ENCODE measurements at places on chromosomes 11 and 22. TPM values are rescaled to one million over a fixed set of nuclear protein-coding genes. Genes with fewer than 3 reads are reported as not detected.

Gene ART1
- total RNA-seq: 1.8 TPM

Gene PRR33
- not detected for total RNA-seq

Gene APBB1
- total RNA-seq: 5.2 TPM

- DNase-seq: no peak
Measured at GRCh38 chr11:46427364-46427763, 35.8 kb upstream of the CHRM4 start.

DNA sequence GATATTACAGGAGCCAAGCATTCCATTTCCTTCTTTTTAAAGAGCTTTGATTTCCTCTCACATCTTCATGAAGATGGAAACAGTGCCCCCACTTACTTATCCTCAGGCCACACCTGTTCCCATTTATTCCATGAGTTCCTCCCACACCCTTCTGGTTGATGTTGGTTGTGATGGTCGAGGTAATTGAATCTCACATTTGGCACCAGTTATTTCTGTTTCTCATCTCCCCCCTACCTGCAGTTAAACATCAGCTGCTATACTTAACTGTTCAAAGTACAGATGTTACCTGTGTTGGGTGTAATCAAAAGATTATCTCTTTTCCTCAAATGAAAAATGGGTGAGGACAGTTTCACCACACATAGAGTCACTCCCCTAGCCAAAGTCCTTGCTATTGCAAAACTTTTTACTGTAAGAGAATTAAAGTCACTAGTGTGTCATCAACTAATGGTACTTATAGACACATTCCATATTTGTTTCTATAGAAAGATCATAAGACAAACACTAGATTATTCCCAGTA lies 1.9 kb downstream of the TMEM45B start:
- peak; percentile 60 for DNase-seq

DNA sequence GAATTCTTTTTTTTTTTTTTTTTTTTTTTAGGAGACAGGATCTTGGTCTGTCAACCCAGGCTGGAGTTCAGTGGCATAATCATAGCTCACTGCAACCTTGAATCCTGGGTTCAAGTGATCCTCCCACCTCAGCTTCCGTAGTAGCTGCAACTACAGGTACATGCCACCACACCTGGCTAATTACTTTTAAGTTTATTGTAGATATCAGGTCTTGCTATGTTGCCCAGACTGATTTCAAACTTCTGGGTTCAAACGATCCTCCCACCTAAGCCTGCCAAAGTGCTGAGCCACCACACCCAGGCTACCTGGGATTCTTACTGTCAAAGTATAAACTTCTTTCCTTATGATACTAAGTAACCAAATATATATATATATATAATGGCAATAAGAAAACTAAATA lies 50.9 kb upstream of the CHRNA10 start:
- DNase-seq: no peak

GRCh38 chr11:123045101-123045500 lies 16.8 kb downstream of the HSPA8 start:
- no peak for DNase-seq

DNA sequence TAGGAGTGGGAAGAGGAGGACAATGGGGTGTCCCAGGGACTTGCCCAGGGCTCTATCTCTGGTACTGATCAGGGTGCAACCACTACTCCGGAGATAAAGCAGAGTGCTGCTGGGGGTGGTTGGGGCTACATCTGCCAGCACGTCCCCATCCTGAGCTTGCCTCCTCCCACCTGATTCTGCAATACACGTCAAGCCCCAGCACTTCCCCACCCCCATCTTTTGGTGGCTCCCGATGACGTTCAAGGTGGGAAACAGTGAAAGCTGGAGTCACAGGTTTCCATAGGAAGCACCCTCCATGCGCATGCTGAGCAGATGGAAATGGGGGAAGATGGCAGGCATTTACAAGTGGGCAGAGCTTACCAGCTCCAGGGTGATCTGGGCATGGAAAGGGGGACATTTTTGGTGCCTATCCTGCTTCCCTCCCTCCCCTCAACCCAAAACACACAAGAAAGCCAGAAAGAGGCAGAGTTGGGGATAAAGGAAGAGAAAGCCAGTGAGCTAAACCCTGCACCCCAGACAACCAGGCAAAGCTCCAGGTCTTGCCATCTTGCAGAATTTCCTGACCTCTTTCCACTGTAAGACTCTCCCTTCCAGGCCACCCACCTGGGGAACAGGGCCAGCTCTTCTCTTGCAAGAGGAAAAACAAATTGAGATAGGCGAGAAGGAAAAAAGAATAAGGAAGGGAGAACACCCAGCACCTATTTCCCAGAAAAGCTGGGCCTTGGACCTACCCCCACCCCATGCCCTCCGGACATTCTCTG lies 15.8 kb downstream of the SYT7 start:
- DNase-seq: no peak

DNA sequence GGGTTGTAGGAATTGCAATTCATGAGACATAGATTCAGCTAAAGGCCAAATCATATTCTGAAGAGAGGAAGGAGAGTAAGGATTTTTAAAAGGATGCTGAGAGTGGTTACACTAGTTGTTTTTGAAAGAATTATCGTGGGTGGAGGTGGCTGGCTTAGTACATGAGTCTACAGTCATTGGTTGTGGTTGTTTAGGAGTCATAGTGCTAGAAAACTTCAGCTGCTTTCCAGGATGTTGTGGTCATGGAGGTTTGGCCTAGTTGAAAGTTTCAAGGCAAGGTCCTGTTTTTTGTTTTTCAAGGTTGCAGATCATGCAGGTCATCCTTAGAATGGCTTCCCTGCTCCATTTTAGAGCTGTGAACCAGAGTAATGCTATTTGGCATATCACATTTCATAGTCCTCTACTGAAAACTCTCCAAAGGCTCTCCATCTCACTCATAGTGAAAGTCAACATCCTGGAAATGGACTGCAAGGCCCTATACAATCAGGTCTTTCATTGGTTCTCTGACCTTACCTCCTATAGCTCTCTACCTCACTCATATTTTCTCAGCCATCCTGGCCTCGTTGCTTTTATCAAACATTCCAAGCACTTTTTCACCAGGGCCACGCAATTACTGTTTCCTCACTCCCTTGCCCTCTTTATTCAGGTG lies 26.1 kb upstream of the ZBTB44 start:
- no peak for DNase-seq

GRCh38 chr11:24819006-24819405 lies 322.2 kb downstream of the LUZP2 start:
- DNase-seq: no peak

DNA sequence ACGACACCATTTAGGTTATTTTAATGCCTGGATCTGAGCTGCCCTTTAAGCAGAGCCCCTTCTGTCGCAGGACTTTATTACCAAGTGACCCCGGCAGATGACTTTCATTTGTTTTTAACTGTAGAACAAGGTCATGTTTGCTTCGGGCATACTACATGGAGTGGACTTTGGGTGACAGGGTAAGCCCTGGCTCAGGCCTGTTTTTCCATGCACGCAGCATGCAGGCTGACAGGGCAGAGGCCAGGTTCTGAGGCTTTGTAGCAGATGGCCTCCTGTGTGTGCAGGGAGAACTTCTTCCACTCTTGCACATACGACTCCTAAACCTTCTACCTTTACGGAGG lies 50.5 kb downstream of the SNX19 start:
- no peak for DNase-seq

DNA sequence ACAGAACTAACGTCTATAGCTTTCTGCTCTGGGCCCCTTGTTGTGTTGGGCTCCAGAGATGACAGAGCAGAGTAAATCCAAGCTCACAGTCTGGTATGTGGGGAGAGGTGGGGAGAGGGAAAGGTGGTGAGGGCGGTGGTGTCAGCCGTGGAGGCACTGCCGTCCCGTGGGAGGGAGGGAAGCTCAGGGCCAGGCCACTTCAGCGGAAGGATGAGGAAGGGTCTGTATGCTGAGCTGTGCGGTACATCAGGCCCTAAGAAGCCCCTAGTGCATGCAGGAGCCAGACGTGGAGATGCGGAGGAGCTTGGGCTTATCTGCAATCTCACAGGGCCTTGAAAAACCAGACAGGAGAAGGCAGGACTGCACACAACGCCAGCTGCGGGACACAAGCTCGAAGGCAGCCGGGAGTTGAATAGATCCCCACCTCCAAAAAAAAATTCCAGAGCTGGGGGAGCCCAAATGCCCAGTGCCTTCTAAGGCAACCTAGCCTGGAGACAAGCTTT lies 1.5 kb downstream of the KRTAP5-5 start:
- DNase-seq: no peak

GRCh38 chr22:21599053-21599893 lies 30.5 kb downstream of the YDJC start:
- DNase-seq: no peak

DNA sequence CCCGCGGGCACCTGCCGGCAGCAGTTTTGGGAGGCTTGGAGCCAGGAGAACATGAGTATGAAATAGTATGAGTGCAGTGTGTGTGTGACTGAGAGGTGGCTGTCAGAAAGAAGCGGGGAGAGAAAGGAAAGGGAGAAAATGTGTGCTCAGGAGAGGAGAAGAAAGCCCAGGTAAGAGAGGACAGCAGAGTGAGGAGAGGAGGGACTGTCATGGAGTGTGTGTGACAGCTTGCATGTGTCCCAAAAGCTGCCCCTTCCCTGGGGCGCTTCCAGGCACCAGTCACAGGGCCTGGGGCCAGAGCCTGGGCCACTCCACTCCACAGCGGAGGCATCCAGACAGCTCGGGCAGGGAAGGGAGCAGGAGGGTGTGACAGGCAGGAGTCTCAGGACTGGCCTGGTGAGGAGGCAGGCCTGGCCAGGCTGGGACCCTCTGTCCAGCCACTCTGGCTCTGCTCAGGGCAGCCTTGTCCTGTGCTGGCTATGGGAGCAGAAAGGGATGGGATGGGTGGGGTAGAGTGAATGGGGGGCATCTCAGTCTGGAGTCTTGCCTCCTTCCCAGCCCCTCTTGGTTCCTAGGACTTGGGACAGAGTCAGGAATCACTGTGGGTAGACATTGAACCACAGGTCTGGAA lies 949 bp downstream of the MMP11 start:
- DNase-seq: no peak

GRCh38 chr11:39209981-39210380 lies 2249.5 kb downstream of the LRRC4C start:
- no peak for DNase-seq

DNA sequence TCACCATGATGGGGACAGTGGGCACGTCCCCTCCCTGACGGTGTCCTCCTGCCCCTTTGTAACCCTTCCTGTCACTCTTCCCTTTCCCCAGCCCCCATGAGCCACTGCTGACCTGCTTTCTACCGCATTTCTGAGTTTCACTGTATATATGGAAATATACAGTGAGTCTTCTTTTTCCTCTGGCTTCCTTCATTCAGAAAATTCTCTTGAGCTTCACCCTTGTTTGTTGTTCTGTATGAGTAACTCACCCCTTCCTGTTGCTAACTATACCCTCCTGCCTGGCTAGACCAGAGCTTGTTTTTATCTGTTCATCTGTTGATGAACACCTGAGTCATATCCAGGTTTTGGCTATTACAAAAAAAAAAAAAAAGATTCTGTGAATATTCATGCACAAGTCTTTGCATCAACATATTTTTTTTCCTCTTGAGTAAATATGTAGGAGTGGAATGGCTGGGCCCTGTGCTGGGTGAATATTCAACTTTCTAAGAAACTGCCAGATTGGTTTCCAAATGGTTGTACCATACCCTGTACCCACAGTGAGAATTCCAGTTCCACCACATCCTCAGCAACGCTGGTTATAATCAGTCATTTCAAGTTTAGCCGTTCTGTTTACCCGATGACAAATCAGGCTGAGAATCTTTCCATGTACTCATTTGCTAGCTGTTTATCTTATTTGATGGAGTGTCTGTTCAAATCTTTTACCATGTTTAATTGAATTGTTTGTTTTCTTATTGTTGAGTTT lies 62.0 kb downstream of the IGF2 start:
- DNase-seq: no peak

DNA sequence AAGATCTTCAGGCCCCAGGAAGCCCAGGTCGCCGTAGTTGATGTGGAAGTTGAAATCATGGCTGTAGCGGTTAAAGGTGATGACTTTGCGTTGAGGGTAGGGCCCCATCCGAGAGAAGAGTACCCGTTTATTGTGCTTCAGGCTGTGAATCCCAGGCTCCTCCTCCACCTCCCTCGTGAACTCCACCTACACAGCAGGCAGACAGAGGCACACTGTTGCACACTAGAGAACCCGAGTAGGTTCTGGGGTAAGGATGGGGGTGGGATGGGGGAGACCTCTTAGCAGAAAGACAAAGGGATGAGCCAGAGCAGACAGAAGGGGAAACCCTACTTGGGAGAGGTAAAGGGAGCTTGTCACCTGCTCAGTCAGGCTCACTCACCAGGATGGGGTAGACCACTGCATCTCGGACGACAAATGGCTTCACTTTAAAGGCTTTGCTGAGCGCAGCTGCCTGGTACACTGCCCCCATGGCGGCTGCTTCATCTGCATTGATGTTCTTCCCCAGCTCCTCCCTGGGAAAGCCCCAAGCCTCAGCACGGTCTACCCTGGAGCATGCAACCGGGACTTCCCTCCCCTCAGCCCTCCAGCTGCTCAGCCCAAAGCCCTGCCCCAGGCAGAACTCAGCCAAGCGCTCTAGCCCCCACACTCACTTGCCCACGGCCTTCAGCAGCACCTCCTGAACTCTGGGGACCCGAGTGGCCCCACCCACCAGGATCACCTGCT lies 5.4 kb downstream of the HYOU1 start:
- peak; percentile 39 for DNase-seq

GRCh38 chr11:7673724-7674434 lies 579 bp upstream of the CYB5R2 start:
- DNase-seq: peak; percentile 77

- DNase-seq: no peak
Measured at GRCh38 chr22:39635719-39636118, 65.2 kb downstream of the CACNA1I start.

Measured in mucosa of descending colon (tissue), 3 donors.